ENCODE measurements at places on chromosomes 4 and X.

- no peak for DNase-seq
Measured at GRCh38 chrX:101410461-101410860, 2.4 kb downstream of the HNRNPH2 start.

GRCh38 chr4:78397292-78397630 is 154.3 kb upstream of the ANXA3 start:
- DNase-seq = no peak

GRCh38 chr4:3107691-3108121 is 33.2 kb downstream of the HTT start:
- no peak for DNase-seq

GRCh38 chr4:56106180-56107147 is 157.7 kb downstream of the CEP135 start:
- no peak for DNase-seq

GRCh38 chr4:87527431-87528220 is 1.6 kb downstream of the SPARCL1 start:
- no peak for DNase-seq

DNA sequence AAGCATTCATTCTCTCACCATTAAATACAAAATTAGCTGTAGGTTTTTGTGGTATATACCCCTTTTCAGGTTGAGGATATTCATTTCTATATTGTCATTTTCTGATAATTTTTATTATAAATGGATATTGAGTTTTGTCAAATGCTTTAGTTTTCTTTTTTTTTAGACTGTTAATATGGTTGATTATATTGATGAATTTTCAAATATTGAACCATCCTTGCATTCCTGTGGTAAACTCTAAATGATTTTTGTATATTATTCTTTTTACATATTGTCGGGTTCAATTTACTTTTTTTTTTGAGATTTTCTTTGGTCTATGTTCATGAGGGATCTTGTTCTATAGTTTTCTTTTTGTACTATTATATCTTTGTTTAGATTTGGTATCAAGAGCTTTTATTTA is 165.1 kb downstream of the GPAT3 start:
- DNase-seq = no peak

DNA sequence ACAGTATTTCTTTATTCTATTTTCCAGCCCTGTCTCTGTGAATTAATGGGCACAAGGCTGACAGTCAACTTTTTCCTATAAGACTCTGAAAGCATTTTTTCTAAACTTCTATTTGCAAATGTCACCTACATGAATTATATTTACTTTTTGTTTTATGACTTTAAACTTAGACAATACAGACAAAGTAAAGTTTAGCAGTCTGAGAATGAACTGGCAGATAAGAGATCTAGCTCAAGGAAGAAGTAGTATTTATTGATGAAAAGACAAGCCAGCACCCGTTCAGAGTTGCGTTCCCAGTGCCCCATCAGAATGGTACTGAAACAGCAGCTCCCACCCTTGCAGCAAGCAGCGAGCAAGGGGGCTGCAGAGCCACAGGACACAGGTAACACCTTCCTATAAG is 148.5 kb downstream of the FAM13A start:
- no peak for DNase-seq

DNA sequence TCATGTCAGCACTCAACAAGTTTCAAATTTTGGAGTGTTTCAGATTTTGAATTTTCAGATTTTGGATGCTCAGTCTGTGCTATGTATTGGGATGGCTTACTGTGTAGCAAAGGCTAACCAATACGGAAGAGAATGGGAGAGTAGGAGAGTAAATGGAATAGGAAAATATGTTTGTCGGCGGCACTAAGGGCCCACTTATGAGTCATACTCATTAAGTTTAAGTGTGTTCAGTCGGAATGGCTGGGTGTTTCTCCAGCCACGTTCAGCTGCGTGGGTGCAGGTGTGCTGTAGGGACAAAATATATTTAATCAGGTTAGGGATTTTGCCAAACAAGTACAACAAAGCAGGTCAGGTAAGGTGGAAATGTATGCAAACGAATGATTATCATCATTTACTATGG is 13.6 kb downstream of the FTHL17 start:
- no peak for DNase-seq

- no peak for DNase-seq
Measured at GRCh38 chrX:70353514-70353913, 63.6 kb downstream of the KIF4A start.

GRCh38 chr4:152328582-152328981 is 207.3 kb downstream of the FBXW7 start:
- no peak for DNase-seq

DNA sequence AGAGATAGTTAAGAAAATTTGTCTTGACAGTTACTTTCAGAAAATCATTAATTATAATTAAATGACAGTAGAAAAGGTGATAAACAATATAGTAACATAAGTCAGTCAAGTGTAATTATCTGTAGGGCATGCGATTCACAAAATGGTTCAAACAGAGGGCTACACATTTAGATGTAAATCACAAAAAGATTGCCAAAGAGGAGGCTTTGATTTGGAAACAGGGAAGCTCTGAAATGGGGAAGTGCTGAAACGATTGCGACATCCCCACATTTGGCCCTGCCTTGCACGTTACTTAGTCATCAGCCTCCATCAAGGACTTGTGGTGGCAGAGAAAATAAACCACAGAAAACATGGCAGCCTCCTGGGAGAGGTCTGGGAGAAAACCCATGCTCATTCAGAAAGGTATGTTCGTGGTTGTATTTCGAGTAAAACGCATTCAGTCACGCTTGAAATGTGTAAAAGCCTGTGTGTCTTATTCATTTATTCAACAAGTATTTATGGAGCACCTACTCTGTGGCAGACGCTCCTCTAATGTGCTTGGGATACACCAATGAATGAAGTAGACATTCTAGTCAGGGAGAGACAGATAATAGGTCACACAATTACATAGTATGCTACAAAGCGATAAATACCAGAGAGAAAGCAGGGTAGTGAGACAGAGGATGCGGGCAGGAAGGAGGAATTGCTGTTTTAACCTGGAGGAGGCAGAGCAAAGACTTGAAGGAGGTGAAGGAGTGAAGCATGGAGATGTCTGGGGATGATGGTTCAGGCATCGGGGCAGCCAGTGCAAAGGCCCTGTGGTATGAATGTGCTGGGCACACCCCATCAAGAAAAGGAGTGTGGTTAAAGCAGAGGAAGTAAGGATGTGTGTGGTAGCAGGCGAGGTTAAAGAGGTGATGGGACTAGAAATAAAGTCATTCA is 7.8 kb downstream of the RBM47 start:
- no peak for DNase-seq

DNA sequence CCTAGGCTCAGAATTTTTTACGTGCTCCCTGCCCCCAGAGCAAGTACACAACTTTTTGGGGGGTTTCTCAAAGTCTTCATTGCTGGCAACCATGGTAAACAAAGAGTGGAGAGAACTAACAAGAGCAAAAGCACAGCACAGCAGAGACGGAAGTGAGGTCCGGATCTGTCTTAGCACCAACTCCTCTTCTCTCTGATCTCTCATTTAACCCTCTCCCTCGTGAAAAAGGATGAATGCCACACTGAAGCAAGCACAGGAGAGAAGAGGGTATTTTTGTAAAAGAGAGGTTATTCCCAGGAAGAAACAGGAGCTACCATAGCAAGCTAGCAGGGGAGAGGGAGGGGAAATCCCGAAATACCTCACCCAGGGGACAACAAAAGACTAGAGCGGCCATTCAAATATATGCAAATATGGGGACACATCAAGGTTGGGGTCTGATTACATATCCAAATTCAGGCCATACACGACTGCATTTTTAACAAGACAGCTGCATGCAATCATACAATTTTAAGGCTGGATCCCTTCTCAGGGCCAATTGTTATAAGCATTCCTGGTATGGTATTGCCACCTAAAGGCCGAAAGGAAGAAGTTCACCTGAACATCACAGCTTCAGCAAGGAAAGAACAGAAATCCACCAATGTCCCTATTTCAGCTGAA is 46.6 kb downstream of the CD40LG start:
- no peak for DNase-seq

DNA sequence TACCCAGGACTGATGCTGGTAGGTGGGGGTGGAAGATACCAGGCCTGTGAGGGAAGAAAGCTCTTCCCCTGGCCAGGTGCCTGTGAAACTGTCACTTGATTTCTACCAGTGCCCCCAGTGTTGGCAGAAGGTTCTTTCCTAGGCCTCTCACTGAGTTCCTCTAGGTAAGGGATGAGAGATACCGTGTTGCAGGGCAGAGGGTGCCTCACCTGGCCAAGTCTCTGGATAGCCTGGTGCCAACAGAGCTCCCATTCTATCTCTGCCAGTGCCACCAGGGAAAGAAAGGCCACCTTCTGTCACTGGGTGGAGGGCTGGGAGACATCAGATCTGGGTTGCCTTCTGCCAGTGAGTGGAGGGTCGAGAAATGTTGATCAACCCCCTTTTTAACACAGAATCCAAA is 94.1 kb downstream of the RTL5 start:
- DNase-seq = no peak

GRCh38 chr4:143225167-143225566 is 40.5 kb downstream of the USP38 start:
- DNase-seq = no peak

GRCh38 chr4:123073650-123074049 is 151.3 kb upstream of the NUDT6 start:
- DNase-seq = no peak

DNA sequence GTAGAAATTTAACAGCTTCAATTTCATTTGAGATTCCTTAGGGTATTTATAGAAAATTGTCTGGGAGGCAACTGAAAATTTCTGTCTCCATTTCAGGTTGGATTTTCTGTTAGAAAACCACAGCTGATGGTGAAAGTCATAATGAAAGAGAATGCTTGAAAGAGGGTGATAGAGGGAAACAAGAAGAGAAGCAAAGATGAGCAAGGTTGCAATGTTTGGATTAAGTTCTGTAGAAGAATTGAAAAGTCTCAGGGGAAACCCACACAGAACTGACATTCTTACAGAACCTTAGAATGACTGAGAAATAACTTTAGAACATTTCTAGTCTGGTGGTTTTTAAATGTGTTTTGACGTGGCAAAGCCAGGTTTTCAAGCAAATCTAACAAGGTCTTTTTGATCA is 14.7 kb downstream of the GBA3 start:
- DNase-seq = no peak

DNA sequence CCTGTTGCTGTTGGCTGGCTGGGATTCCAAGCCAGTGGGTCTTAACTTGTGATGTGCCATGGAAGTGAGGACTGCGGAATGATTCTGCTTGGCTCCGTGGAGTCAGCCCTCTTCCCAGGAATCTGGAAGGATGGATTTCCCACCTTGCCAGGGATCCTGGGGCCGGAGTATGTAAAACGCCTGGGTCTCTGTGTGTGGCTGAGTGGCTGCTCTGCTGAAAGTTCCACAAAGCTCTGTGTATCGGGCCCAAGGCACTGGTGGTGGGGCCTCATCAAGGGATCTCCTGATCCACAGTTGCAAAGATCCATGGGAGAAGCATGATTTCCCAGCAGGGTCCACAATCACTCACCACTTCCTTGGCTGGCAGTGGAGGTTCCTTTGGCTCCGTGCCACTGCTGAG is 24.1 kb upstream of the TMEM271 start:
- DNase-seq = no peak

DNA sequence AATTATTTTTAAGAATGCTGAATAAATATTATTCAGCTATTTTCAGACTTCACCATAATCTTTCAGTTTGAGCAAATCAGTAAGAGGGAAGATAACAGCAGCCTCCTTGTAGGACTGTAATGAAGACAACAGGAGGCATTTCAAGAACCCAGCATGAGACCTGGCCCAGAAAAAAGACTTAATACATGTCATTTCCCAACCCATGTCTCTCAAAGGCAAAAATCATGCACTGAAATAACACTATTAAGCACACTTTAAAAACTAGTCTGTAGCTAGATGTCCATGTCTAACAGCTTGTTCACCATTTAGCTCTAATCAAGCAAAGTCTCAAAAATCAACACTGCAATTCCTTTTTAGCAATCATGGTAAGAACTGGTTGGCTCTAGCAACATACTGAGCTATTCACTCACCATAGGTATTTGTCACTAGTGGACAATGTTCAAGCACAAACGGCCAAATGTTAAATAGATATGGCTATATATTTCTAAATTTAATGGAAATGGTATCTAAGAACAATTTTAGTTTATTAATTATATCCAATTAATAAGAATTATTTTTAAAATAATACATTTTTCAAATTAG is 109.9 kb downstream of the WDFY3 start:
- DNase-seq = no peak

DNA sequence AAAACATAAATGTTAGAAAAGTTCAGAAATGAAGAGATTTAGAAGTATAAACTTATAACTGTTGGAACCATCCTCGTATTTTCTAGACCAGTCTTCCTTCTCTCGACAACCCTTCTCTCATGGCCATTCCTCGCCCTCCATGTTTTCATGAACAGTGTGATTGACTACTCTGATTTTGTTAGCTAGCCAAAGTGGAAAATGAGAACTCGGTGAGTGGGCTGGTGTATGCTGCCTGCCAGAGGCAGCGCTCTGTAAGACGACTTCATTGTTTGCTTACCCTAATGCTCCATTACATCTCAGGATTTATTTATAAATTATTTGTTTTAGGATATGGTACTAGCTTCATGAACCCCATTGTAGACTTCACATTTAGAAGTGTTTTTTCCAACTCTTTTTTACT is 153.0 kb downstream of the CBR4 start:
- no peak for DNase-seq

DNA sequence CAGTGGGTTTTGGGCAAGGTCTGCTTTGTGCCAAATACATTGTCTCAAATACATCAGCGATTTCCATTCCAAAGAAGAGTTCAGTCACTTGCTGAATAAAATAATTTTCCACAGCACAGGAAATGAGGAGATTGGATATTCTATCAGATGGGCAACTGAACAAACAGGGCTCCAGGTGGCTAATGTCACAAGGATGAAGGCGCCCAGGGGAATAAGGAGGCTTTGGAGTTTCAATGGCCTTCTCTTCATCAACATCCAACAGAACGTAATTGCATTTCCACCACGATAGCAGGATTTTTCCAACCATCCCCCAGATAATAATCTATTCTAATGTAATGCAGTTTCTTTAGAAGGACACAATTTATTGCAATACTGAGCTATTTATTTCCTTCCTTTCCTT is 104.7 kb upstream of the KLHL13 start:
- DNase-seq = no peak

DNA sequence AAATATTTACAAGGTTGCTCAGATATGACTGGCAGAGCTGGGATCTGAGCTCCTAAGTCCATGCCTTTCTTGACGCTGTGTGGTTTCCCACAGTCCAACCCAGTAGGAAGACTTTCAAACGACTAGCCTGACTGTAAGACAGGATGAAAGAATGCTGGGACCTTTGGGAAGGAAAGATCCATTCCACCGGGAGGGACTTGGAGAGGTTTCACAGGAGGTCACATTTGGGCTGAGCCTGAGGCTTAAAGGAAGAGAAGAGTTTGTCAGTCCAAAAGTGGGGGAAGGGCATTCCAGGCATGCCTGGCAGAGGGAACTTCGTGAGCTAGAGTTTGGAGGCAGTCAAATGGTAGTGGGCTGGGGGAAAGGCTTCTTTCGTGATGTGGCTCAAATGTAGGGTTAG is 1.5 kb downstream of the STARD8 start:
- no peak for DNase-seq

- no peak for DNase-seq
Measured at GRCh38 chr4:36138220-36138619, 106.1 kb downstream of the ARAP2 start.

- DNase-seq = no peak
Measured at GRCh38 chrX:78595901-78596502, 63.1 kb downstream of the RTL3 start.

GRCh38 chr4:38935391-38936073 is 67.9 kb downstream of the FAM114A1 start:
- no peak for DNase-seq

- no peak for DNase-seq
Measured at GRCh38 chr4:114866901-114867670, 246.3 kb downstream of the NDST4 start.

GRCh38 chr4:8451440-8452182 is 11.0 kb downstream of the TRMT44 start:
- no peak for DNase-seq

GRCh38 chr4:79253924-79254323 is 71.9 kb downstream of the NAA11 start:
- DNase-seq = no peak

All from stimulated activated CD4-positive, alpha-beta T cell treated with anti-CD3 and anti-CD28 coated beads, Interleukin-12 subunit alpha, Interleukin-12 subunit beta, amount 100 ng/mL, for 24 hours (primary cell).